ENCODE measurements at places on chromosomes 11 and 22.
A peak's percentile ranks its signal among the peaks of the same experiment; 100 is the strongest.

DNA sequence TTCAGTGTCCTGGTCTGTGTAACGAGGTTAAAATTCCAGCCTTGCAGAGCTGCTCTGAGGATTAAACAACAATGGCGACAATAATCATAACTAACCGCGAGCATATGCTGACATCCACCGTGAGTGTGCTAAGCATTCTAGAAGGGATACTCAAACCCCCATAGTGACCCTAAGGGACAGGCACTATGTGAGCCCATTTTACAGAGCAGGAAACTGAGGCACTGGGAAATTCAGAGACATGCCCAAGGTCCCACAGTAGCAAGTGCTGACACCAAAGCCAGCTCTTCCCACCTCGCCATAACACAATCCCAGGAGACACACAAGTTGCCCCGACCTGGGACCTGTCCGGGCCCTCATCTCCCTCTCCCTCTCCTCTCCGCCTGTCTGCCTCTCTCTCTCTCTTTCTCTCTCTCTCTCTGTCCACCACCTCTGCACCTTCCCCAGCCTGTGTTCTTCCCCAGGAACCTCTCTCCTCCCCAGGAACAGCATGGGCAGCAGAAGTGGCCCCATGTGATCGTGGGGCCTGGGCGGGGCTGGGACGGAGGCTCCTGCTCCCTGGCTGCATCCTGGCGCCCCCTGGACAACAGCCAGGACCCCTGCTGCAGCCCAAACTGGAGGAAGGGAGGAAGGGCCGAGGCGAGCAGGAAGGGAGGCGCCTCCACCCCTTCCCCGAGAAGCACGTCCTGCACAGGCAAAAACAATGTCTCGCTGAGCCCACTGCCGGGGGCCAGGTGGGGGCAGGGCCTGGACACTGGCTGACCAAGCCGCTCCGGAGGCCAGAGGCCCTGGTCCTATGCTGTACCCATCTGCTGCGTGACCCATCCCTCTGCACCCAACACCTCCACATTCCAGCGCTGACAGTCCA is 14.8 kb upstream of the MFNG start:
- no peak for DNase-seq

- no peak for DNase-seq
Measured at GRCh38 chr11:67111261-67111660, 7.8 kb upstream of the KDM2A start.

DNA sequence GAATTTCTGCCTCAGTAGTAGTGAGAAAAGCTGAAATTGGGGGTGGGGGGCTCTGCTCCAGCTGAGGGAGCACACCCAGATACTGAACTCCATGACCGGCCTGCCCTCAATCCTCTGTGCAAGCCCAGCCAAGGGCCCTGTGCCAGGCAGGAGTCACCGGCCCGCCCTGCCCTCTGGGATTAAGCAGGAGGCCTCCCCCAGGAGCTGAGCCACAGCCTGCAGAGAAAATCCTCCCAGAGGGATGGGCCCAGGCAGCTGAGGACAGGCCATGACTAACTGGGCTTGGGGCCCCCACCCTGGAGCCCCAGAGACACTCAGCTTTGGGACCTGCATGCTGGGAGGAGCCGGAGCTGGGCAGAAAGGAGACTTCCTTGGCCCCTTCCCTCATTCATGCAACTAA is 48.8 kb downstream of the MN1 start:
- no peak for DNase-seq

DNA sequence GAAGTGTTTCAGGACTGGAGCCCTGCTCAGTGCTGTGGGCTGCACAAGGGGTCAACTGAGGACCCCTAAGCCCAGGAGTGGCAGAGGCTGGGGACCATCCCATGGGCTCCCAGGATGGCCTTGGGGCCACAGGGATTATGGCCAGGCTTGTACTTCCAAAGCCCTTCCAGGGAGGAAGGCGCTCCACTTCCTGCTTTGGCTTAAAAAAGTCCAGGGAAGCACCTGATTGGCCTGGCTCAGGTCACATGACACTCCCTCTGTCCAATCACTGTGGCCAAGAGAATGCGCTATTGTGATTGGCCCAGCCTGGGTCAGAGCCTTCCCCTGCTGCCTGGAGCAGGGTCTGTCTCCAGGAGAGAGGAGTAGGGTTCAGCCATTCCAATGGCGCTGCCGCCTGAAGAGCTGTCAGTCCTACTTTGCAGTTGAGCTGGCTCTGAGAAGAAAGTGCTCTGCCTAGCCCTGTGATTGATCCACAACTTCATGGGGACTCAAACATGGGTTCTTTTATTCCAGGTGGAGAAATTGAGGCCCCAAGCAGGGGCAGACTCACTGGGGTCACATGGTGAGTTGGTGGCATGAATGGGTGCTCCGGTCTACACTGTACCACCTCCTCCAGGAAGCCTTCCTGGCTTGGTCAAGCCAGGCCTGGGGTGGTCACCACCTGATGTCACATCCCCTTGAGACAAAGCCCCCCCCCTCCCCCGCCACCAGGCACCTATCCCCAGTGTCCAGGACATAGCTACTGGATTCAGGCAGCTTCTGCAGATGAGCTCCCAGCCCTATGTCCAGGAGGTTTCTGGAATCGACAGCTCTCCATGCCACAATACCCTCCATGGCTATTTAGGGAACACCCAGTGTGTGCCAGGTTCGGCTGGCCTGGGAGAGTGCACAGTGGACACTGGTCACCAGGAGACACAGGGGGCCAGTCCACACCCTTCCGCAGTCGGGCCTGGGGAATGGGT is 48.2 kb downstream of the RTN4R start:
- DNase-seq = no peak

GRCh38 chr22:37638391-37639069 is 939 bp upstream of the SH3BP1 start:
- DNase-seq = peak; percentile 46

- no peak for DNase-seq
Measured at GRCh38 chr11:134027671-134028070, 41.2 kb upstream of the JAM3 start.

- DNase-seq = no peak
Measured at GRCh38 chr11:110026858-110027626, 66.2 kb upstream of the ZC3H12C start.

All from activated CD4-positive, alpha-beta T cell treated with anti-CD3 and anti-CD28 coated beads, Interleukin-2, amount 50 U/mL, for 48 hours (primary cell).